ENCODE measurements at places on chromosomes 12 and 14.

DNA sequence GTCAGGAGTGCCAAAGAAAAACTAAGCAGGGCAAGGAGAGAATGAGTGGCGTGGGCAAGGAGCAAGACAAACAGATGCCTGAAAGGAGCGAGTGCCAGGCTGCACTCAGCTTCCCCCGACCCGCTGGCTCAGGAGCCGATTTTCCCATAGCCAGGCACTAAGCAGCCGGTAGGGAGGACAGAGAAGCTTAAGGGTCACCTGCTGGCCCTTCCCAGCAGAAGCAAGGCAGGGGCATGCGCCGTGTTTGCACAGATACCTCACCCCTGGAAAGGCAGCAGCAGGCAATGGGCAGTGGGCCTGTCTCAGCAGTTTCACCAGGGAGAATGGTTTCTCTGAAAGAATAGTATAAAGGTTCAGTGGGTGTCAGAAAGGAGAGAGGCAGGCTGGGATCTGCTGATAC is 104.9 kb upstream of the FKBP4 start:
- DNase-seq: no peak

- DNase-seq: no peak
Observed at GRCh38 chr14:63712123-63712522, 15.7 kb downstream of the SGPP1 start.

GRCh38 chr12:23729359-23729758 is 220.1 kb downstream of the SOX5 start:
- DNase-seq: no peak

DNA sequence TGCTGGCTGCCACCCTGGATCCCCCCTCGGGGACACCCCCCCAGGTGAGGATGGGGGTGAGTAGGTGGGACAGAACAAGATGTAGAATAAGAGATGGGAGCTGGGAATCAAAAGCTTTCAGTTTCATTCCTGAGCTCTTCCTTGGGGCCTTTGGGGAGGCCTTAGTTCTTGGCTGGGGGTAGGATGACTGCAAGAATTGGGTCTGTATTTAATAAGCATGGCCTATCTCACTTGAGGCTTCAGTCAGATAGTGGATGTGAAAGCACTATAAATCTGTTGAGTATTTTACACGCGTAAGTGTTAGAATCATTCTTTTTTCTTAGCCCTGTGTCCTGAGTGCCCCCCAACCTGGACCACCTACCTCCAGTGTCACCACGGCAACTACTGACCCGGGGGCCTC is 4.6 kb downstream of the MBD6 start:
- no peak for DNase-seq

GRCh38 chr12:546920-547845 is 87.4 kb downstream of the B4GALNT3 start:
- no peak for DNase-seq

DNA sequence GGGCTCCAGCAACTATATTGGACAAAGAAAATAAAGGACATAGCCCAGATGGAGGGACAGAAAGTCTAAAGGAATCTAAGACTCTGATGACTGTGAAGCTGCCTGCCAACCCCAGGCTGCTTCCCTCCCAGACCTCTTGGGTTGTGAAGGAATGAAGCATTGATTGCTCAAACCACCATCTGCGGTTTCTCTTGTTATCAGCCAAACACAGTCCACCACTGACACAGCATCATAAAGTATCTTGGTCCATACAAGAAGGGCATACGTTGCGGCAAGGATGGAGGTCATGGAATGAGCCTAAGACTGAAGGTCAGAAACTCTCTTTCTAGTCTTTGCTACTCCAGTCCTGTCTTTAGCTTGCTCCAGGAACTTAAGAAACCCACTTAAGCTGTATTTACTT is 58.5 kb upstream of the PLXNC1 start:
- no peak for DNase-seq

DNA sequence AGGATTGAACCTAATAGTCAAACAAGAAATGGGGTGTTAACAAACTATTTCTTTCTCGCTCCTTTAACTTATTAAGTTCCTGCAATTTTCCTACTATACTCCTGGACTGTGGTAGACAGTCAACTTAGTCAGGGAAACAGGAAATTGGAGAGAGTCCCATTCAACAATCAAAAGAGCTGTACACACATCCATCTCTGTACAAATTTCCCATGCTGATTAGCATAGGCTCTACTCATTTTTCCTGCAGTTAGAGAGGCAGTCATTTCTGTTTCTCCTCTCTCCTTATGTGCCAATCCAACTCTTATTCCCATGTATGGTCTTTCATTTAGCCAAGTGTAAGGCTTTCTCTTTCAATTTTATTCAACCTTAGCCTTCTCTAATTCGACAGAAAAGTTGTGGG is 1168.5 kb upstream of the FLRT2 start:
- DNase-seq: no peak

- no peak for DNase-seq
Observed at GRCh38 chr14:64213086-64213485, 81.1 kb downstream of the ESR2 start.

- DNase-seq: no peak
Observed at GRCh38 chr12:5516371-5517241, 84.7 kb downstream of the NTF3 start.

DNA sequence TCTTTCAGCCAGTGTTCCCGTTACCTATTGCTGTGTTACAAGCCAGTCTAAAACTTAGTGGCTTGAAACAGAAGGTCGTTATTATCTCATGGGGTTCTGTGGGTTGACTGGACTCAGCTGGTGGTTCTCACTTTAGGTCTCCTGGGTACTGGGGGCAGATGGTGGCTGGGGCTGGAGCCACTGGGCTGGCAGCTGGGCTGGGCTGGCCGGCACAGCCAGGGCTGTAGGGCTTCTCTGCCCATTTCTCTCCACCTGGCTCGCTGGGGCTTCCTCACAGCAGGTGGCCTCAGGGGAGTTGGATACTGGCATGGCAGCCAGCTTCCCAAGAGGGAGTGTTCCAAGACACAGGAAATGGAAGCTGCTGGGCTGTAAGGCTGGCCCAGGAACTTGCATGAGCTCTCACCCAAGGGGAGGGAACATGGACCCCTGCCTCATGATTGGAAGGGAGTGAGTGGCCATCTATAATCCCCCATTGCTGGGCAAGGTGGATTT is 27.0 kb downstream of the TUNAR start:
- no peak for DNase-seq

- DNase-seq: no peak
Observed at GRCh38 chr12:131129839-131130238, 176.1 kb downstream of the ADGRD1 start.

GRCh38 chr12:11695321-11695720 is 45.8 kb downstream of the ETV6 start:
- DNase-seq: no peak

GRCh38 chr14:80216818-80217217 is 5.5 kb upstream of the DIO2 start:
- no peak for DNase-seq

DNA sequence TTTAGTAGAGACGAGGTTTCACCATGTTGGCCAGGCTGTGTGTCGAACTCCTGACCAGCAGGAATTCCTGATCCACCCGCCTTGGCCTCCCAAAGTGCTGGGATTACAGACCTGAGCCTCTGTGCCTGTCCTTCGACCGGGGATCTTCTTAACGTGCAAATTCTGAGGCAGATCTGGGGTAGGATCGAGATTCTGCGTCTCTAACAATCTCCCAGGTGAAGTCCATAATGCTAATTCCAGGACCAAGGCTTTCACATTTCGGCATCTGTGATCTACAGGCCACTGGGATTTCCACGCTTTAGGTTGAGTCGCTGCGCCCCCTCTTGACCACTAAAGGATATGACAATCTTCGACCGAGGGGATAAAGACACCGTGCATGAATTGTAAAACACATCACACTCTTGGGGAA is 24.8 kb downstream of the FOS start:
- DNase-seq: no peak

- DNase-seq: no peak
Observed at GRCh38 chr14:38080696-38081095, 127.0 kb upstream of the SSTR1 start.

DNA sequence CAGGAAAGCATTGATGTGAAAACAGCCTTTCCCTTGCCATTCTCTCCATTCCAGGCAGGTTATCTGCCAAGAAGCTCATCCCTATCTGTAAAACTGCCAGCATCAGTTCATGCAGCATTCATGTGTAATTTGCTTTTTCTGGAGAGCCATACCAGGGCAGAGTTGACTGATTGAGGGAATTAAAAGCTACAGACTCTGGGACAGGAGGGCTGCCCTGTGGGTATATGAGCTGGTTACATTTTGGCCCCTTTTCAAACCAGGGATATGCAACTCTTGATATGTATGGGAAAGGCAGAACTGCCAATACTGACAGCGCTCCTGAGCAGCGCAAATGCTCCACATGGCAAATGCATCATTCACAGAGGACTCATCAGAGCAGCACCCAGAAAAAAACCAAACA is 53.7 kb downstream of the SYT1 start:
- no peak for DNase-seq
